ENCODE measurements at places on chromosomes 2 and 18.

GRCh38 chr18:35005963-35006577, 35.1 kb upstream of the MAPRE2 start:
- no peak for DNase-seq

DNA sequence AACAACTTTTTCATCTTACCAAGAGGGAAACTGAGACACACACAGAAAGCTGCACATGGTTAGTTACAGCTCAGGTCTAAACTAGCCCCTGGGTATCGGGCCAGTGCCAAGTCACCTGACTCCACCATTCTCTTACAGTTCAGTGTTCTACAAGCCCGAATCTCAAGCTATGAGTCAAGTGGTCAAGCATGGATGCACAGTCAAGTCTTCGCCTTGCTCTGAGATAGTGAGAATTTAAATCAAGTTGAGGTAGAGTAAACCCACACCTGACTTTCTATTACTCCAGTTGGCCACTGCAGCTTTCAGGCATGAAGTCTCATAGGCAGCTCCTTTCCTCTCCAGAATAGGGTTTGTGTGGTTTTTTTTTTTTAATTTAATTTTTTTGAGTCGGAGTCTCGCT, 34.5 kb upstream of the ARL5A start:
- no peak for DNase-seq

DNA sequence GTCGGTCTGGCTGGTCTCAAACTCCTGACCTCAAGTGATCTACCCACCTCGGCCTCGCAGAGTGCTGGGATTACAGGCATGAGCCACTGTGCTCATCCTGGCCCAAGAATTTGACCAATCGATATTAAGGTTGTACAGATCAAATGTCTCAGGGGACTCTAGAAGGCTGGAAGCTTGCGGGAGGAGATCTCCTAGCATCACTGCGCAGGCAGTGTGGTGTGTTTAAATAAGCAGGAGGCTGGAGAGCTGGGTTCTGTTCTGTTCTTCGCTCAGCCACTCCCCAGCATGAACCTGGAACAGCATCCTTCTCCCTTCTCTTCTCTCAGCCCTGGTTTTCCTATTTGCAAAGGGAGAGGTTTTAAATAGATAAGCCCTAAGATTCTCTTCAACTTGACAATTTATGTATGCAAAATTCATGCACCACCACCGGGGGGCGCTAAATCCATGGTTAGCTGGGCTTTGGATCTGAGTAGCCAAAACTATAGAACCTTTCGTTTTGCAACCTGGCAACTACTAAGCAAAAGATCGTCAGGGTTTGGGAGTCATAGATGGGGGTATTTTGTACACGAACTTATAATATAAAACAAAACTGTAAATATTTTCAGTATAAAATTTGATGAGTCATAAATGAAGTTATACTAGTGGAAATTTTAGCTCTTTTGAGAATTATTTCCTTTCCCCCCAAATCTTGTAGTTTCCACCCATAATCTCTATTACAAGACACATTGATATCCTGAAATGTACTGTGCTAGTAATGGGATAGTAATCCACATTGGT, 60.6 kb downstream of the SLC16A14 start:
- peak; percentile 78 for DNase-seq

- DNase-seq = no peak
Observed at GRCh38 chr2:189608795-189609422, 28.3 kb upstream of the SLC40A1 start.

DNA sequence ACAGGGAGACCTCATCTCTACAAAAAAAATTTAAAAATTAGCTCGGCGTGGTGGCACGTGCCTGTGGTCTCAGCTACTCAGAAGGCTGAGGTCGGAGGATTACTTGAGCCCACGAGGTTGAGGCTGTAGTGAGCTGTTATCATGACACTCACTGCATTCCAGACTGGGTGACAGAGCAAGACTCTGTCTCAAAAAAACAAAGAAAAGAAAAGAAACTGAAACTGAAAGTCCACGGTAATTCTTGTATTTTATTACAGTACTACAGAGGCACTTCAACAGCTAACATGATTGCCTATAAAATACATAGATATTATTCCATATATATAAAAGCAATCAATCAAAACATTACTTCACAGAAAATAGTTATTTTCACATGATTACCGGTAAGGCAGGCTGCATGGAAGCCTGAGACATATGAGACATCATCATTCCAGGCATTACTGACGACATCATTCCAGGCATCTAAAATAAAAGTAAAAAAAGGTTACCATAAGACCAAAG, 23.1 kb downstream of the PRPF40A start:
- DNase-seq = no peak

- no peak for DNase-seq
Observed at GRCh38 chr2:206481056-206481455, 37.7 kb downstream of the ADAM23 start.

DNA sequence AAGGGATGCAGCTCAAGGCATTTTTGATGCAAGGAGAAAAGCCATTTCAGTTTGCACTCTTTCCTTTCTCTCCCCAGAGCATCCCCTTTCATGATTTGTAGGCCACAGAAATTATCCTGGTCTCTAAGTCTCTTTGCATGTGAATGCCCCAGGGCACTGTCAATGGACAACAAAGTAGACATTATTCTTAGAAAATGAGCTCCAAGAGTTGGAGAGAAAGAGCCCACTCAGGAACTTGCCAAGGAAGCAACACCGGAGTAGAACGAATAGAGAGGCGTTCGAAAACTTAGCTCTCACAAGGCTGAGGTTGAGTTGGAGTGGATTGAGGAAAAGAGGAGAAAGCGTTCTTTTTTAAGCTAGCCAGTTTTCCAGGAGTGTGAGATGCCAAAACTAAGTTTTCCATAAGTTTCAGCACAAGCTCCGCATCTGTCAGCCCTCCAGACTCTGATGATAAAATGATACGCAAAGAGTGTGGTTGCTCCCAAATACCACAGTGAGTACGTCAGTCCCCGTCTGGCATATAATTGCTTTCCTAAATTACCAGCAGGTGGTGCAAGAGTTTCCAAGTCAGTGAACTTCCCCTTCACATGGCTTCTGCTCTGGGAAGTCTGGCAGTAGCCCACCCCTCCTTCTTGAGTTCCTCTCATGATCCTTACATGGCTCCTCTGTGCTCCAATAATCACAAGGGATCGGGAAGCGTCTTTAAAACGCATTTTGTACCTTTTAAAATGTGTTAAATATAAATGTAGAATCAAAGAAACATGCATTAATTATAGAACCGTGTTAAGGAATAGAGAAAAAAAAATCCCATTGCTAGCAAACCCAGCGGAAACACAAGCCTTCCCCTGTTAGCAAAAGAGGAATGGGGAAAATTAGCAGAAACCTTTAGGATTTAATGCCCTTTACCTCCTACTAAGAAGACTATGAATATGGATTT, 1060.6 kb upstream of the FANCL start:
- no peak for DNase-seq

DNA sequence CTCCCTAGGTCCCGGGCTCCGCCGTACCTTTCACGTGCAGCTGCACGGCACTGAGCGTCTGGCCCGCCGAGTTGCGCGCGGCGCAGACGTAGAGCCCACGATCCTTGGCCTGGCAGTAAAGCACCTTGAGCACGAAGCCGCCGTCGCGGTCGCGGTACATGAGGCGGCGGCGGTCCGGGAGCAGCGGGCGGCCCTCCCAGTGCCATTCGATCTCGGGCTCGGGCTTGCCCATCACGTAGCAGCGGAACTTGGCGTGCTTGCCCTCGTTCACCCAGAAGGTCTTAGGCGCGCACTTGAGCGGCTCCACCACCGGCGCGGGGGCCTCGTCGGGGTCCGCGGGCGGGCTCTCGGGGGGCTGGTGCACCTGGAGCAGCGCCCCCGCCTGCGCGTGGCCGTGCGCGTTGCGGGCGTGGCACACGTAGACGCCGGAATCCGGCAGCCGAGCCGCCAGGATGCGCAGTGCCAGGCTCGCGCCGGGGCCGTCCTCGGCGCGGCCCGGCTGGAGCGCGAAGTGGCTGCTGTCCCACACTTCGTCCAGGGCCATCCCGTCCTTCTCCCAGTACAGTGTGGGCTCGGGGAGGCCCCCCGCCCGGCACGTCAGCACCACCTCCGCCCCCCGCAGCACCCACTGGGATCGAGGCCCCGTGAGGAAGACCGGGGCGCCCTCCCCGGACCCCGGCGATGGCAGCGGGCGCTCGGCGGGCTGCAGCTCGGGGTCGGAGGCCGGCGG, 980 bp downstream of the OBSL1 start:
- DNase-seq = no peak

DNA sequence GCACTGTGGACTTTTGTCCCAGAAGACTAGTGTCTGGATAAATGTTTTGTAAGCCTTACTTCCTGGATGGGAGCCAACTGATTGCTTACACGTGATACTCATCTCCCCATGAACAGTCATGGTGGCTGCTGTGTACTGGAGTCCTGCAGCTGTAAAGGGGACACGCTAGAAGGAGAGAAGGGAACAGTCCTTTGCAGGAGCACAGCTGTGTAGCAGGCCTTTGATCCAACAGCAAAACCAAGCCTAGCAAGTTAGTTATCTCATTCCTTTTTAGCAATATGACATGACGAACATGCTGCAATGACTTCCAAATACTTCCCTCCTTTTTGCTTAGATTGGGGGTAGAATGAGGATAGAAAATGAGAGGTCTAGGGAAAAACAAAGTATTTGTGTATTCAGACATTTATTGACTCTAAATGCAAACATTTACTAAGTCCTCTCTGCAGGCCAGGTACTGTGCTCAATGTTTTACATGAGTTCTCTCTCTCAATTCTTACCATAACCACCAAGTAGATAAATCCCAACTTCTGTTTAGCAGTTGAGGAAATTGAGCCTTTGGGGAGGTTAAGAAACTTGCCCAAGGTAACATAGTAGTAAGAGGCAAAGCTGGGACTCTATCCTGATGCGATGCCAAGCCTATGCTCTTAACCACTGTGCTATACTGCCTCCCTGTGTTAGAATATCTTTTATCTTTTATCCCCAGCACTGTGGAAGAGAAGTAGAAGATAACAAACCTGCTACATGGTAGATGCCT, 55.4 kb upstream of the CD28 start:
- DNase-seq = no peak

DNA sequence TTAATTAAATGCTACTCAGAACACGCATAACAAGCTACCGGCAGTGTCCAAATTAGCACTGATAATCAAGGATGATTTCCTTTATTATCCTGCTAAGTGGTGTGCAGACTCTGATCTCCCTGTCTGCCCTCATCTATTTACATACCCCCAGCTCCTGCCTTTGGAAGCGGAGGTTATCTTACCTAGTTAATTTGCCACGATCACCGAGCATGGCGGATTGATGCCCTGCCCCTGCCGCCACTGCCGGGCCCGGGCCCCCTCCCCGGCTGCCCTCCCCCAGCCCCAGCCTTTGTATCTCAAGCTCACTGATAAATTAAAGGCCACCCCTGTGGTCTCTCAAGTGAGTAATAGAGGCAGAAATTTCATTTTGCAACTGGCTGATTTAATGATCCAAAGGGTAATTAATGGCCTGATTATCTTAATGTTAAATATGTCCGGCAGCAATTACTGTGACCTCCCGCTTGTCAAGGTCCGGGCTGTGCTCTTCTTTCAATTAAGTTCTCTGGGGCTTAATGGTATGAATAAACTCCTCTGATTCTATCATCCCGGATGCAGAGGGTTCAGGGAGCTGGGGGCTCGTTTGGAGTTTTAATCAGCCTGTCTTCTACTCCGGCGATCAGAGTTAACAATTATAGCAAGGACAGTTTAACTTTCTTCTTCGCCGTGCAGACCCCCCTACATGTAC, 113.4 kb downstream of the GBX2 start:
- DNase-seq = no peak

GRCh38 chr2:168255866-168256265, 8.5 kb upstream of the STK39 start:
- DNase-seq = no peak

- no peak for DNase-seq
Observed at GRCh38 chr18:57439985-57440330, 4.8 kb downstream of the ONECUT2 start.

DNA sequence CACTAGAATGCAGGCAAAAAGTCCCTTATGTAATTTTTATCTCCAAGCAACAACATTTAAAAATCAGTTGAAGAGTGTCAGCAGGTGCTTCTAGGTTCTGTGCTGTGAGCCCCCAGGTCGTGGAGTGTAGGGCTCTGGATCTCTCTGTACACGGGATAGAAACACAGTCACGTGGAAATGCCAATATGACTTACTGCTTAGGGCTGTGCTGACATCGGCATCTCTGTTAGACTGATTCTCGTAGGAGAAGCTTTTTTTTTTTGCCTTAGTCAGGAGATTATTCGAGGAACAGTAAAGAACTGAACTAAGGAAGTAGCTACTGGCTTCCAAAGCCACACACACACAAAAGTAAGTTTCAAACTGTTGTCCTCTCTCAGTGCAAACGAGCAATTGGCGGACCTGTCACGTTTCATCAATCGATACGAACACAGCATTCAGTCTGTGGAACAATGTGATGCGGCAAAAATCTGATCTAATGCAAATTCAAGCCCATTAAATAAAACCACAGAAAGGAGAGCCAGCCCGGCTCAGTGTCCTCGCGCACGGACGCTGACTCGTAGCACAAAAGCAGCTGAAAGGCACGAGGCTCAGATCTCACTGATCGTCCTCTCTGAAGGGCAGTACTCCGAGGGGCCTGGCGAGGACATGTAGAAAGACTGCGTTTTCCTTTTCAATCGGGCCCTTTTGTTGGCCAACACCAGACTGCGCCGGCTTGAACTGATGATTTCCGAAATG, 41.5 kb downstream of the PRELID3A start:
- DNase-seq = no peak

DNA sequence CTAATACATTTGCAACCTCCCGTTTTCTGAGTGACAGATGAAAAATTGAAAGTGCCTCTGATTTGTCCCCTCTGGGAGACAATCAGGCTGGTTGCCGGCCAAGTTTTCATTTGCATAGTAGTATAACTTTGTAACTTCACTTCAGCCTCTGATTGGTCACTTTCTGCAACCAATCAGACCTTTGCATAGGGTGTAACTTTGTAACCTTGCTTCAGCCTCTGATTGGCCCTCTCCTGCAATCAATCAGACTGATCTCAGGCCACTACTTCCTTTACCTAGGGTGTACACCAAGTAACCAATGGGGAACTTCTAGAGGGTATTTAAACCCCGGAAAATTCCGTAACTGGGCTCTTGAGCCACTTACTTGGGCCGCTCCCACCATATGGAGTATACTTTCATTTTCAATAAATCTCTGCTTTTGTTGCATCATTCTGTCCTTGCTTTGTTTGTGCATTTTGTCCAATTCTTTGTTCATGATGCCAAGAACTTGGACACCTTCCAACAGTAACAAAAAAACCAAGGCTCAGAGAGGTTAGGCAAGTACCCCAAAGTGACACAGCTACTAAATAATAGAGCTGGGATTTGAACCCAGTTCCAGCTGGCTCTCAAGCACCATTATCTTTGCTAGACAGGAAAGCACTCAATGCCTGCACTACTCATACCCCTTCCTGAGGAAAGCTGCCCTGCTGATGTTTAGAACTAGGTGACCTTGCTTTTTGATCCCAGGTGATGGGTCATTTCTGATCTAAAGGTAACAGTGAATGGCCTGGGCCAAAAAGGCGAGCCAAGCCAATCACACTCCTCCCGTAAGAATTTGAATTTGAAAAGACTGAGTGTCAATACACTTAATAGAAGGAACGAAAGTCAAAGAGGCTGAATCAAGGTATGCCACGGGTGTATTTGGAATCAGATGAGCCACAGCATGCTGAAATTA, 10.9 kb upstream of the MYOM1 start:
- no peak for DNase-seq

GRCh38 chr2:50448556-50448955, 583.4 kb downstream of the NRXN1 start:
- no peak for DNase-seq

- no peak for DNase-seq
Observed at GRCh38 chr2:240647503-240648154, 22.3 kb downstream of the GPR35 start.

Data from breast epithelium (tissue), 4 donors.